ENCODE measurements at places on chromosomes 6 and 20. TPM values are rescaled to one million over a fixed set of nuclear protein-coding genes. Genes with fewer than 3 reads are reported as not detected.

The OR2H1 gene
- total RNA-seq, result not detected

The CRIP3 gene
- 6.6 TPM for total RNA-seq

The BHLHE23 gene
- total RNA-seq, result not detected

The OLIG3 gene
- not detected for total RNA-seq

The MCHR2 gene
- not detected for total RNA-seq

The AHCY gene
- total RNA-seq, result 60.2 TPM

The SYTL3 gene
- total RNA-seq, result 10.8 TPM

The SEL1L2 gene
- total RNA-seq, result 0.40 TPM

The NRN1 gene
- total RNA-seq, result 13.7 TPM

The NR2E1 gene
- not detected for total RNA-seq

The KPNA5 gene
- total RNA-seq, result 7.2 TPM

The DEFB113 gene
- not detected for total RNA-seq

The FAXC gene
- total RNA-seq, result not detected

The NUP43 gene
- total RNA-seq, result 30.1 TPM

The GPRC6A gene
- not detected for total RNA-seq

The CRISP3 gene
- total RNA-seq, result not detected

The TSPO2 gene
- not detected for total RNA-seq

The NKX2-2 gene
- total RNA-seq, result not detected
